ENCODE measurements at places on chromosomes 7 and 10.

- no peak for DNase-seq
Measured at GRCh38 chr7:140722254-140722653, 25.7 kb downstream of the NDUFB2 start.

DNA sequence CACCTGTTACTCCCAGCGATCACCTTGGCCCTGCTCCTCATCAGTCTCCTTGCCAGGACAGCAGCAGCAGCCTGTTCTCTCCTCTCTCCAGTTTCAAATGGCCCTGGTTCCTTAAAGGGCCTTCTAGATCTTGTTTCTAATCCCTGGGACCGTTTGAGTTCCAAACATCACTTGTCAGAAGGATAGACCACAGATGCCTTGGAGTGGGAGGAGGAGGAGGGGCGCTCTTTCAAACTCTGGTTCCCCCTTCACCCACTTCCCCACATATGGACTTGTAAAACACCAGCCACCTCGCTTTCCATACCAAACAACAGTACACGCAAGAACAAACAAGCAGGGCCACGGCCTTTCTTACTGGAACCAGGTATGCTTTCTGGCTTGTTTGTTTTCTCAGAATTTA lies 104.8 kb downstream of the PLXNA4 start:
- DNase-seq: no peak

GRCh38 chr10:26386781-26387180 lies 51.4 kb upstream of the APBB1IP start:
- DNase-seq: no peak

DNA sequence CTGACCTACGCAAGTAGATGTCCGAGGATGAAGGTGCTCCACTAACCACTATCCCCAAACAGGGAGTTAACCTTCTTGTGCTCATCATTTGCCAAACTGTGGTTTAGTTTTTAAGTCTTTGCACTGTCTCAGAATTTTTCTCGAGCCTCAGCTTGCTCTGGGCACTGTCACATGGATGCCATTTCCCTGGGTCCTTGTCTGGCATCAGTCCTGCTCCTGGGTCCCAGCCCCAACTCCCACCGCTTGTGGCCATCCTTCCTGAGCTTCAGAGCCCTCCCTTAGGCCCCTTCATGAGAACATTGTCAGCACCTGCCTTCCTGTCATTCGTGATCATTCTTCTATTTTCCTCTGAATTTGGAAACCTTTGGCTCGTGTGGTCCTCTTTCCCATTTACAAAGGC lies 33.8 kb downstream of the C10orf71 start:
- DNase-seq: no peak

DNA sequence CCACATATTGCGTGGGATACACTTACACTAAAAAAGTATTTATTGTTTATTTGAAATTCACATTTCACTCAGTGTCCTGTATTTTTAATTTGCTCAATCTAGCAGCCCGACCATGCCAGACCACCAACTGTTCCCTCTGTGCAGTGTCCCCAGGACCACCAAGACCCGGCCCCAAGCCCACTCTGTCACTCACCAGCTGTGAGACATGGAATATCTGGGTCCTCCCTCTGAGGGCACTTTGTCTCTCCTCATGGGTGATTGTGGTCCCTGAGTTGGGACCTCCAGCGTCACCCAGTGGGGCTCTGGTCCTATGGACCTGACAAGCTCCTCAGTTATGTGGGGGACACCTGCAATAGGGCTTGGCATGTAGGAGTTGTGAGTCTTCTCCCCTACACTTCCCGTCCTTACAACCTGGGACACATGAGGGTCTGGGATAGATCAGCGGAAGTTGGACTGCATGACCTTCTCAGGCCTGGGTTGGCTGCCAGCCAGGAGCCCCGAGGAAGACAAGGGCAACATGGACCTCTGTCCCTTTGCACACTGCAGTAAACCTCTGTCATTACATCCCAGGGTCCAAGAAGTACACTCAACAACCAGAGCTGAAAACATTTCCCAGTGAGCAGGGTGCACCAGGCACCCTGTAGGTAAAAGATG lies 12.1 kb downstream of the C10orf71 start:
- DNase-seq: no peak

DNA sequence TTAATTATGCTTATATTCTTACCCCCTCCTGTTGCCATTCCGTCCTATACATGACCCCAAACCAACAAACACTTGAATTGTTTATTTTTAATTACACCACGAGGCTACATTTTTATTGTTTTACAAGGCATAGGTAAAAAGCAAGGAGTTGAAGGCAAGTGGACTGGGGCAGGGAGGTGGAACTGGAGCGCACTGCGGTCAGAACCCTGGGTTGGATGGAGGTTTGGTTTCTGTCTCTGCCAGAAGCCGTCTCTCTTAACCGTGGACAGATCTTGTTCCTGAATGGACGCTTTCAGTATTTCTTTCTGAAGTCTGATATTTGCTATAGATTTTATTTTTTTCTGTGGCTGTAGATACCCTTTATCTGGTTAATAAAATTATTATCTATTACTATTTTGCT lies 19.9 kb upstream of the IGFBP3 start:
- DNase-seq: no peak

GRCh38 chr7:157875230-157876179 lies 538.7 kb downstream of the DNAJB6 start:
- no peak for DNase-seq

- DNase-seq: no peak
Measured at GRCh38 chr10:103820101-103821062, 35.0 kb downstream of the SH3PXD2A start.

Data from NCI-H187 (cell line).